NCI-H187 treated with DMSO at 0.1 percent for 48 hours (cell line): ENCODE measurements at places on chromosomes 1 and 21.

GRCh38 chr1:181264821-181265220 is 176.3 kb downstream of the IER5 start:
- no peak for DNase-seq

DNA sequence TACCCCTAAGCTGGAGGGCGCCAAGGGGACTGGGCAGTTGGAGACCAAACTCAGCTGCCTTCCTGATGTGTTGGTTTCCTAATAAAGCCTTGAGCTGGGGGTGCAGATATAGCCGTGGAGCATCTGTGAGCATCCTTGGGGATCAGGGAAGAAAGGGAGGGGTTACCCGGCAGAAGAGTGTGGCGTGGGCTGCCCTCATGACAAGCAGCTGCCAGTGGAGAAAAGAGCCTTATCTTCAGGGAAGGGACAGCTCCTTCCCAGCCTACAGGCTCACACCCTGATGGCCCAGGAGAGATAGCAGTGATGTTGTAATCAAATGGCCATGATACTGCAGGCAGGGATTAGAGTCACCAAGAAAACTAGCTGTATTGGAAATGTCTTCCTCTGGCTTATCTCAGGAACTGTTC is 10.8 kb upstream of the NFASC start:
- no peak for DNase-seq

DNA sequence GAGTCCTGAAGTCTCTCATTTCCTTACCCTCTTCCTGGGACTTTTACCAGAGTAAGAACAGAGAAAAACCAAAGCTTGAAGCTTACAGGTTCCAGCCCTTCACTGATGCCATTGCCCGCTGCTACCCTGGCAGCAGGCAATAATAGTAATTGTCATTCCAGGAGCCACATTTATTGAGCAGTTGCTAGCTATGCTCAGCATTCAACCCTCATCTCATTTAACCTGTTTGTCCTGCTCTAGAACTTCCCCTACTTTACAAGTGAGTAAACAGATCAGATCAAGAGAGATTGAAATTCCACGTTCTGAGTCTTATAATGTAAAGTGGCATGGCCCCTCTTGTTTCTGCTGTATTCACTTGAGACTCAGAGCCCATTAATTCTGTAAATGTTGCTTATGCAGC is 80.4 kb downstream of the ATP1A1 start:
- no peak for DNase-seq

GRCh38 chr21:36699546-36700294 is 805 bp downstream of the SIM2 start:
- DNase-seq = no peak

- DNase-seq = no peak
Measured at GRCh38 chr1:60059468-60059867, 14.1 kb downstream of the C1orf87 start.

DNA sequence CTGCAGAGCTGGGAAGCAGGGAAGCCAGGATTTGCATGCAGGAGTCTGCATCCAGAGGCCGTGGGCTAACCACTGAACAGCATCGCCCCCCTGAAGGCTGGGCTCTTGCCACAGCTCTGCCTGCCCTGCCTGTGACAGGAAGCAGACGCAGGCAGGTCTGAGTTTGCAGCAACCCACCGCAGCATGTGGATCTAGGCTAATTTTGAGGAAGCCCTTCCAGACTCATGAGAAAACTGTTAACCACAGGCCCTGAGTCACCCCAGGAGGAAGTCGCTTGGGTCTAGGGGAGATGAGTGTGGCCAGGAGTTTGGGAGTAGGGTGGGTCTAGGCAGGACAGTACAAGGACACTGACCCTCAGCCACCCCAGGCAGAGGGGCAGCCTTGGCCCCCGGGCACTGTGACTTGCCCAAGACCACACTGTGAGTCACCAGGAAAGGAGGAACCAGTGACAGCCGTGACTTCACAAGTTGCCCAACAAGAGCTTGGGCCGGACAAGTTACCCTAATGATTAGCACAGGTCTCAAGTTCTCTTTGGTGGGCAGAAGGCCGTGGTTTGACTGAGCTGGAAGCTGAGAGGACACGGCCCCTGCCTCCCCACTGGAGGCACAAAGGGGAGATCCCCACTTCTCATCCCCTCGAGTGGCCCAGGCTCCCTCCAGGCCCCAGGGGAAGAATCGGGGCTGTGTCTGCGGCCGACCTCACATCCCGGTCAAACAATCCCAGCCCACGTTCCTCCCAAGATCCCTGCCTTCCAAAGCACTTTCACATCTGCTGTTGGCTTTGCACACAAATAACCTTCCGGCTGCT is 826 bp downstream of the LAPTM5 start:
- DNase-seq = no peak

DNA sequence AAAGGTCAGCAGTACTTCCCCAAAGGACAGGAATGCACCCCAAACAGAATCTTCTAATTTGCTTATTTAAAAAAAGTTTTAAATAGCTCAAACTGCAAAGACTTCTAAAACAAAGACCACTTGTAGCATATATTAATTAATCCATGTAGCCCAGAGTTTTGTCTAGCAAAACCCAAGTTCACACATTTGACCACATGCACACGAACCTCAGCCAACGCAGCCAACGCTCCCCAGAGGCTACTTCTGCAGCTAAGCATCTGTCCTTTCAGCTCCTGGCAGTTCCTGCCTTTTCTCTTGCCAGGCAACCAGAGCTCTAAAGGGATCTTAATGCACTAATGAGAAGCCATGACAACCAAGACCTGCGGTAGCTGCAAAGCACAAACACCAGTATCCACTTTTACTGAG is 89.6 kb downstream of the RERE start:
- DNase-seq = peak; percentile 34

DNA sequence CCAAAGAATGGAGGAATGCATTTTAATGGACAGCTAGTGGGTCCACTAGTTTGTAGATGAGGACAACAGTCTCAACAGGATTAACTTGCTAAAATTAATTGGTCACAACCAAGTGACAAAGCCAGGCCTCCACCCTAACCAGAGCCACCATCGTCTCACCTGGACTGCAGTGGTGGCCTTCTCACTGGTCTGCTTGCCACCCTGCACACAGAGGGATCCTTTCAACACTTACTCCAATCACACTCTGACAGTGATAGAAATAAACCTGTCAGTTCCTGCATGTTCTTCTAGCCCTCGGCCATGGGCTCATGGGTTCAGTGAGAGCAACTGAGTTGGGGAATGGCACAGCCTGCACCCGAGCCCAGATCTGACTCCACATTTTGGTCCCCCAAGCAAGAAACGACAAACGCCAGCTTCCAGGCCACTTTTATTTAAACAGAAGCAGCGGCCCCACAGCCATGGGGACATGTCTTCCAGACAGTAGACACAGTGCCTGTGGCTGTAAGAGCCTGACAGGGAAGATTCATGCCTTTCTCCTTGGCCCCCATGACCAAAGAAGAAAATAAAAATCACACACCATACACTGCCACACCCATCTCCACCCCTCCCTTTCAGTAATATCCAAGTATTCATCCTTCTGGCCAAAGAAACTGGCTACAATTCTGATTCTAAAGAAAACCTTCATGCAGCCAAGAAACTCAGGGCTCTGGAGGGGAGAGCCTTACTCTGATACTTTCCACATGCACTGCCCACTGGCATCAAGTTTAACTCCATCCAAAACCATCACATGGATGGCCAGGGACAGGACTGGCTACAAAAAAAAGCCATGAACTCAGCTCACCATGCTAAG is 37.6 kb downstream of the DHCR24 start:
- no peak for DNase-seq

- no peak for DNase-seq
Measured at GRCh38 chr1:187911820-187912219, 1083.1 kb downstream of the PLA2G4A start.

- no peak for DNase-seq
Measured at GRCh38 chr1:184113251-184113650, 61.7 kb downstream of the TSEN15 start.

DNA sequence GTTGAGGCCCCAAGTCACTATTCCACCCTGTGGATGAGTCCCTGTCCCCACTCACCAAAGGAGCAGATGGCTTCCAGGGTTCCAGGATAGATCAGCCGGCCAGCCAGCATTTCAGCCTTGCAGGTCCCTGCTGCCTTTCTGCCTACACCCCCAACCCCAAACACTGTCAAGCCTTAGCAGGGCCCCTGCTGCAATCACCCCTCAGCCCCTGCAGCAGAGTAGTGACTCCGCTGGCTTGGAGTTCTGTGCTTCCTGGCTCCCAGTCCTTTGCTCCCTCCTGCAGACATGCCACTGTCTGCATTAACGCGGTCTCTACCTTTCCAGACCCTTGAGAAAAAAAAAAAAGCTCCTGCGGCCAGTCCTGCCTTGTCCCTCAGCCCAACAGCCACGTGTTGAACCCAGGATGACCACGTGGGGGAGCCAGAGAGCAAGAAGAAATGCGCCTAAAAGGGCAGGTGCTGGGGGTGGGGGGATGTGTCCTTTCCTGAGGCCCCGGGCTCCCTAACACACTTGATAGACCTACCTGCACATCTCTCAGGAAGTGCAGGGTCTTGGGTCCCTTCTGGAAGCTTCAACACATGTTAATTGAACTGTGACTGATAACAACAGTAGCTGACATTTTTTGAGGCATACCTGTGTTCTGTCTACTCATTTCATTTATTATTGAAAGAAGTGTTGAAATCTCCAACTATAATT is 37.4 kb downstream of the RASSF5 start:
- peak; percentile 54 for DNase-seq

DNA sequence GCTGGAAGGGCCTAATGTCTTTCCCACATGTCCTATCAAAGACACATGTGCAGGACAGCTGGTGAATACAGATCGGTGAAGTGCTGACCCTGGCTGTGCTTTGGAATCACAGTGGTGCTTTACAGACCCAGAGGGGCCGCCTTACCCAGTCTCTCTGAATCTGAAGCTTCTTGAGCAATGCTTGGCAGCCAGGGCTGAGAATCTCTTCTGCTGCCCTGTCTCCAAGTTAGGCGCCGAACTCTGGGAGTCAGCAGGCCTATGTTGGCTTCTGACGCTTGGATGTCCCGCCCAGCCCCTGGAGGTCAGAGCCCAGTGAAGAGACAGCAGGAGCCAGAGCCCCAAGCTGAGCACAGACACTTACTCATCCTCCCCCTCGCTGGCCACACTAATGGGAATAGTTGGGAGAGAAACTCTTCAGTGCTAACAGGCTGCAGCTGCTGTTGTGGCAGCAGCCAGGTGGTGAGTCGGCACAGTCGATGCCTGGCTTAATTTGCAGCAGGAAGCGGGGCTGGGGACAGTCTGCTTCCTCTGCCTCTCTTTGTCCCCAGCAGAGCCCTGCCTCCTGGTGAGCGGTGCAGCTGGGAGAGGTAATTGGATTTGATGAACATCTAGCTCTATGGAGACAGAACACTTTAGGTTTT is 68.1 kb downstream of the URB2 start:
- peak; percentile 35 for DNase-seq

- DNase-seq = no peak
Measured at GRCh38 chr1:56190806-56191365, 388.5 kb downstream of the PLPP3 start.

DNA sequence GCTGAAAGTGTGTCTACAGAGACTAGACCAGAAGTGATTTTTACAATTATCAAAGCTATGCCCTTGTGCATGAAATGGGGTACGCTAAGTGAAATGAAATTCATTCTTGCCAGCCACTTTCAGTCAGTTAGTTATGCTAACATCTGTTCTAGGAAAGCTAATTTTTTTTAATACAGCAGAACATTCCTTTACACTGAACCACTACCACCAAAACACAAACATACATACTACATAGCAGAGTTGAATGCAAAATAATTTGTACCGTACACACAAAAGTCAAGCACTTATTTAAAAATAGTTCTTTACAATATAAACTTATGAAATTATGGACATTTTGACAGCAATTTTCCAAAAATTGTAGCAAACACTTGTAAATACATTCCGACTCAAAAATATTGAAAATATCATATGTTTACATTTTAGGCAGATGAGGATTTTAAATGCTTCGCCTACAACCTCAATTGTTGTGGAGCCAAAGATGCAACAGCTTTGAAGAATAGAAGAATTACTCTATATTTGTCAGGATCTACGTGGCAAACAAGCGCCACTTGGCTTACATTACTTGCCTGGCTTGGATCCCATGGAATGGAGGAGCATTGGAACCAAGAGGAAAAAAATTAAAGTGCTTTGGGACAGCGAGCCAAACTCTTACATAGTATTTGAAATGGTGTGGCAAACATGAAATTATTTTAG is 30.6 kb downstream of the WLS start:
- no peak for DNase-seq

DNA sequence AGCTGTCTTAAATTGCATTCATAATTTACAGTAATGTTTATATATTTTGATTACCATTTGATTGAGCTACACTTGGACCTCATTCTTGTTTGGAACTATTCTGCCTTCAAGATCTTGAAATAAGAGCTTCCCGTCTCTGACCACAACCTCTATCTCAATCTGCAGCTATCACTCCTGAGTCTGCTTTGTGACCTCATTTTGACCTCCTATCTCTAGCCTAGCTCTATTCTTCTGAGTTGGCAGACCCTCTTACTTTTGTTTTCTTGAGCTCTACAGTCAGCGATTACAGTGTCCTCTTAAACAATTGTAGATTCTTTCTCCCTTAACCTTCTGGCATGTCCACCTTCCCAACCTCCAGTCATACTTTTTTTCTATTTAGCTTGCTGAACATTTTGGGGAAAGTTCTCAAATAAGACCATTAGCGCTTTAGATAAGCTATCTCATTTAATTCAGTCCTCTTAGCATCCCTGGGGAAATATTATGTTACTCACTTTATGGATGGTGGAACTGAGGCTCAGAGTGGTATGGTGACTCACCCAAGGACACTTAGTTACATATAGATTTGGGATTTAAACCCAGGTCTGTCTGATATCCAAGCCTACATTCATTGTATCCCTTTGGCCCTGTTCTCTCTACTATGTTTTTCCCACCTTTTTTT is 19.1 kb downstream of the RPAP2 start:
- no peak for DNase-seq

DNA sequence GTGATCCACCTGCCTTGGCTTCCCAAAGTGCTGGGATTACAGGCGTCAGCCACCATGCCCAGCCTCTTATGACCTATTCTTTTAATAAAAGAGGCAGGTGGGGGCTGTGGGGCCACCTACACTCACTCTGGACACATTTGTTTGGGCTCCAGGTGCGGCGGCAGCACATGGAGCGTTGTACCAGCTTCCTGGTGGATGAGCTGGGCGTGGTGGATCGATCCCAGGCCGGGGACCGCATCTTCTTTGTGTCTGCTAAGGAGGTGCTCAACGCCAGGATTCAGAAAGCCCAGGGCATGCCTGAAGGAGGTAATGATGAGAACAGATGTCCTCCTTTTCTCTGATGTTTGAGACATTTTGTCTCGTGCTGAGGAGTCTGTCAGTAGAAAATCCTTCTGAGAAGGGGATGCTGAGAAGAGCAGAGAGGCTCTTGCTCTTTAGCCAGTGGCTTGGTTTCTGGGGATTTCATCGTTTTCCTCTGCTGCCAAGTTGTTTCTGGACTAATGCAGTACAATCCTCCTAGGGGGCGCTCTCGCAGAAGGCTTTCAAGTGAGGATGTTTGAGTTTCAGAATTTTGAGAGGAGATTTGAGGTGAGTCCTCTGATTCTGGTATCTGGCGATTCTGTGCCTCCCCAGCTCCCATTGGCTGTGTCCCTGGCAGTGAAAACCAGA is 17.9 kb upstream of the MIIP start:
- no peak for DNase-seq

- no peak for DNase-seq
Measured at GRCh38 chr1:203600782-203601513, 25.7 kb upstream of the ATP2B4 start.

- DNase-seq = no peak
Measured at GRCh38 chr1:39969531-39970270, 14.8 kb downstream of the MFSD2A start.
